Myocyte (in vitro differentiated cells): ENCODE measurements at places on chromosomes 4 and X.

GRCh38 chr4:36930562-36931111, 313.9 kb upstream of the NWD2 start:
- no peak for DNase-seq

DNA sequence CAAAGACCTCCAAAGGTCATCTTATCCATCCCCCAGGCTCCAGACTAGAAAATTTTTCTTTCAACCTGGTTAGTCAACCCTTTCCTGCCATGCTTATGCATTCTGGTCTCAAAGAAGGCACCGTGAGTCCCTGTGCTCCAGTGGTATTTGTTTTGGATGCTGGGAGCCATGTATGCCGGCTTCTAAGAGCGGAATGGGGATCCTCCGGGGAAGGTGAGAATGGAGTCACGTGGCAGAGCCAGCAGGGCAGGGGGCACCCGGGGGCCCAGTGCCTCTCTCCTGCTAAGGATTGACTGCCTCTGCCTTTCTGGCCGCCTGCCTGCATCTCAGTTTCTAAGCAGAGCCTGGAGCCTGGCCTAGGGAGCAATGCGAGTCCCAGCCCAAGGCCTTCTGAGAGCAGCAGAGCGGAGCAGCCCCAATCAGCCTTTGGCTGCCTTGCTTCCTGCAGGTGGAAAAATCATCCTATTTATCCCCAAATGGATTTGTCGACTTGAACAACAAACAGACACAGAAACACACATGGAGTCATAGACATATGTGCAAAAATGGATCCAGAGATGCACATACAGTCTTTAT, 141.0 kb downstream of the PJA1 start:
- no peak for DNase-seq

GRCh38 chr4:177010418-177010817, 217.7 kb upstream of the VEGFC start:
- DNase-seq: no peak

DNA sequence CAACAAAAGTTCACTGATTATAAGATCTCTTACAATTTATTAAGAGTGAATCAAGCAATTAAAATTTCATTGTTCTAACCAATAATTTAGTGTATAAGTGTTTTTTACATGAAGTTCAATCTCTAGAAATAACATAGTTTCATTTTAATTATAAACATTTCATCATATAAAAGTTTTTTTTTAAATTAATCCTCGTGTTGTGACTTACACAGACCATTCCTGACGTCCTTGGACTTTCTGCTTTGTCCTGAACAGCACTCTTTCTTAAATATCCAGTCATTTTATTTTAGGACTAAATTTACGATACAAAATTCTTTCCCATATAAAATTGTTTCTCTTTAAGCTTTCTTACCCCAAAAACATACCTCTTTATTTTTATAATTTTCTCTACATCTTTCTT, 841.7 kb upstream of the POU3F4 start:
- no peak for DNase-seq

DNA sequence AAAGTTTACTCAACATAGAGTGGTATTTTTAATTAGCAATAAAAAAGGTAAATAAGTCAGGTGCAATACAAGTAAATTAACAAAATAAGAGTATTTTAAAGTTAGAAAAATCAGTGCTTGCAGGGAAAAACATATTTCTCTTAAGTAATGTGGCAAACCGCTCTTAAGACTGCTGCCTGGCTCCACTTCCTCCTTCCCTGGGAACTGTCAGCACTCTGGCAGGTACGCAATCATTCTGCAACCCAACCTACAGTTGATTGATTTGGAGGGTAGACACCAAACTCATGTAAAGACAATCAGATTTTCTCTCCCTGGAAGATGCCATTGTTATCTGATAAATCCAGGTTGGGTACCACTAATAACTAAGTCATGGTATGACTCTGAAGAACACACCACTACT, 63.9 kb downstream of the PPP3CA start:
- DNase-seq: no peak

DNA sequence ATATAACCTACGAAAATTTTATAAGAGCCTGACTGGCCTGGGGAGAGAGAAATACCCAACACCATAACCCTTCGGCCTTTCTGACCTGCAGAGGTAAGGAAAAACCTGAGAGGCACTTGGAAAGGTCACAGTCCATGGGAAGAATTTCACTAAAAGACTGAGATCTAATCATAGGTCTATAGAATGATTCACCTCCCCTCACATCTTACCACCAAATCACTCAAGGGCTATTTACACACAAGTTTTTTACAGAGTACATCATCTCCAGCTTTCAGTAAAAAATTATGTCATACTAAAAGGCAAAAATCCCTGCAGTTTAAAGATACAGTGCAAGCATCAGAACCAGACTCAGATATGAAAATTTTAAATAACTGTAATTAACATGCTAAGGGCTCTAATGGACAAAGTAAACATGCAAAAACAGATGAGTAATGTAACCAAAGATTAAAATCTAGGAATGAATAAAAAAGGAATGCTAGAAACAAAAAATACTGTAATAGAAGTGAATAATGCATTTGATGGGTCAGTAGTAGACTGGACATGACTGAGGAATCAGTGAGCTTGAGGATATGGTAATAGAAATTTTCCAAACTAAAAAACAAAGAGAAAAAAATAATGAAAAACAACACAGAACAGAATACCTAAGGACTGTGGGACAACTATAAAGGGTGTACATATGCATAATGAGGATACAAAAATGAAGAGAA, 32.1 kb upstream of the SLC16A2 start:
- no peak for DNase-seq

DNA sequence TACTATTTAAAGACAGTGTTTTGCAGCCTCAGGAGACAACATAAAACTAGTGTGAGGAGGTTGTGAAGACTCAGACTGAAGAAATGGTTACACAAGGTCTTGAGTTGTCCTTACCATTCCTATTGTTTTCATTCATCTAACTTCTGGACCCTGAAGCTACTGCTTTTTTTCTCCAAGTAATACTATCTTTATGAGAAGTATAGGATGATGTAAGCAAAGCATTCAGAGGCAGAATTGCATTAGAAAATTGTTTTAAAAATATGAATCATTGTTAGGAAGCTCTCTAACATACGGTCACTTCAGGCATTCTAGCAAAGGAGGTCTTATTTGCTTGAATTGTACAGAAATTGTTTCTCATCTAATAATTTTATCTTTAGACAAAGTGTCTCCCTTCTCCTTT, 357.8 kb downstream of the TLL1 start:
- DNase-seq: no peak

GRCh38 chrX:71320126-71320525, 18.6 kb downstream of the ITGB1BP2 start:
- DNase-seq: peak; percentile 78

- no peak for DNase-seq
These were observed 13.2 kb upstream of the C1QTNF7 start for GRCh38 chr4:15414551-15415091.

DNA sequence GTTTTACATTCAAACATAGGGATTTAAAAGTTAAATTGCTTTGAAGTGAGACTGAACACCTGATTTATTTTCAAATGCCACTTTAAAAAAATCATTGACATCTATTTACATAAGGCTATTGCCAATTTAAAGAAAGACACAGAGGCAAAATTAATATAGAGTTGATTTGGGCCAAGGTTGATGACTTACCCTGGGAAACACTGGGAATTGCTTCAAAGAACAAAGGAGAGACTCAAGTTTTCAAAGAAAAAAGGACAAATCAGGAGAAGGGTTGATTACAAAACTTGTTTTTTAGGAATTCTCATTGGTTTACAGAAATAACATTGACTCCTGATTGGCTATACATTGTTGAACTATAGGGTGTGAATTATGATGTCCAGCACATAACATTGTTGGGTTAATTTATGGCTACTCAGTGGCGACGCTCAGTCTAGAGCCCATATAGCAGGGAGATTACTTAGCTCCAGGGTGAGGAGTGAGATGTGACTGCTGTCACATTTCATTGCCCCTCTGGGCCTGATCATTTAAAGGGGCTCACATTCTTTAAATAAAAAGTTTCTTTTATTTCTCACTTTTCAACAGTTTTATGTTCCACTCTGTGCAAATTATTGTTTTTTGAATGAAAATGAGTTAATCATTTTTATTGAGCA, 184.6 kb downstream of the SPATA18 start:
- DNase-seq: no peak

DNA sequence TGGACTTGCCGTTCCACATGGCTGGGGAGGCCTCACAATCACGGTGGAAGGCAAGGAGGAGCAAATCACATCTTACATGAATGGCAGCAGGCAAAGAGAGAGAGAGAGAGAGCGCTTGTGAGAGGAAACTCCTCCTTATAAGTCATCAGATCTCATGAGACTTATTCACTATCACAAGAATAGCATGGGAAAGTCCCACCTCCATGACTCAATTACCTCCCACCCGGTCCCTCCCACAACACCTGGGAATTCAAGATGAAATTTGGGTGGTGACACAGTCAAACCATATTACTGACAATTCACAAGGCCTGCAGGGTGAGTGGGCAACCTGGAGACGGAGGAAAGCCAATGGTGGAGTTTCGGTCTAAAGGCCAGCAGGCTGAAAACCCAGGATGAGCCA, 394.3 kb upstream of the TRAM1L1 start:
- no peak for DNase-seq

GRCh38 chr4:176187624-176188023, 7.8 kb downstream of the SPATA4 start:
- peak; percentile 38 for DNase-seq

GRCh38 chr4:16530688-16531635, 304.7 kb upstream of the TAPT1 start:
- DNase-seq: no peak

DNA sequence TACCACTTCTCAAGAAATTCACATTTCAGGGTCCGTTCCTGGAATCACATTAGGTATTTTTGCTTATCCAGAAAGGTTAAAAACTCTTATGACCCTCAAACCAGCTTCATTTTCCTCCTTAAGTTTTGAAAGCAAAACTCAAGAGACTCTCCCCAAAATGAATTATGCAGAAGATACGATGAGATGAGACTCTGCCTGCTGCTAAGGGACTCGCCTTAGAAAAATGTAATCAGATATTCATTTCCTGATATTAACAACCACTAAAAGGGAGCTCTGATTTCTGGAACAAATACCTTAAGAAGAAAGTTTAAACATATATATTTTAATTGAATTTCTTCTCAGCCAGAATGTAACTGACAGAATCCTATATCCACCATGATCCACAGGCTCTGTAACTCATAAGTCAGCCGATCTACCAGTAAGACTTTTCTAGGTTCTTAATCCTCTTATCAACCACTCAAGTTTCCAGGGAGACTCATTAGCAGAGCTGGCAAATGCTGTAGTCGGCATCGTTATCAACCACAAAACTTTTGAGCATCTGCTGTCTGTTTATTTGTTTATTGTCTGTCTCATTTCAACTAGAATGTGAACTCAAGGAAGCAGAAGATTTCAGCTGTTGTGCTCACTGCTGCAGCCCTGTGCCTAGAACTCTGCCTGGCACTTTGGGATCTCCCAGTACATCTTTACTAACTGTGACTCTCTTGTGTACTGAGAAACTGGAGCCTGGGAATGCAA, 112.5 kb downstream of the LDB2 start:
- DNase-seq: no peak

DNA sequence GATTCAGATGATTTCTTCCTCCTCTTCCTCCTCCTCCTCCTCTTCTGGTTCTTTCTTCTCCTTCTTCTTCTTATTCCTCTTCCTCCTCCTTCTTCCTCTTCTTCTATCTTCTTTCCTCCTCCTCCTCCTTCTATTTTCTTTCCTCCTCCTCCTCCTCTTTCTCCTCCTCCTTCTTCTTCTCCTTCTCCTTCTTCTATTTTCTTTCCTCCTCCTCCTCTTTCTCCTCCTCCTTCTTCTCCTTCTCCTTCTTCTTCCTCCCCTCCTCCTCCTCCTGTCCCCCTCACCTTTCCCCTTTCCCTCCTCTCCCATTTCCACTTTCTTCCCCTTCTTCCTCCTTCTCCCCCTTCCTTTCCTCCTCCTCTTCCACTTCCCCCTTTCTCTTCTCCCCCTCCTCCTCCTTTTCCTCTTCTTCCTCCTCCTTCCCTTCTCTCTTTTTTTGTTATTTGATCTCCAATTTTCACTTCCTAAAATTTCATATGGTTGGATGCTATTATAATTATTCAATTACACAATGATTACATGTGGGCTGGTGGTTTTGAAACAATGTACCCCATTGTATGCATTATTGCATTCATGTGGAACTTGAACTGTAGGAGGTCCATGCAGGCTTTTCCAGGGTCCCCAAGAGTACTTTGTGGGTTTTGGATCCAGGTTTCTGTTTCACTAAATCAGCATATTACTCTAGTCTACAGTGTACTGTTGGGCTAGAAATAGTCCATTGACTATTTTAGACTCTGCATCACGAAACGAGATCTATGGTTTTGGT, 68.1 kb downstream of the SORBS2 start:
- no peak for DNase-seq

DNA sequence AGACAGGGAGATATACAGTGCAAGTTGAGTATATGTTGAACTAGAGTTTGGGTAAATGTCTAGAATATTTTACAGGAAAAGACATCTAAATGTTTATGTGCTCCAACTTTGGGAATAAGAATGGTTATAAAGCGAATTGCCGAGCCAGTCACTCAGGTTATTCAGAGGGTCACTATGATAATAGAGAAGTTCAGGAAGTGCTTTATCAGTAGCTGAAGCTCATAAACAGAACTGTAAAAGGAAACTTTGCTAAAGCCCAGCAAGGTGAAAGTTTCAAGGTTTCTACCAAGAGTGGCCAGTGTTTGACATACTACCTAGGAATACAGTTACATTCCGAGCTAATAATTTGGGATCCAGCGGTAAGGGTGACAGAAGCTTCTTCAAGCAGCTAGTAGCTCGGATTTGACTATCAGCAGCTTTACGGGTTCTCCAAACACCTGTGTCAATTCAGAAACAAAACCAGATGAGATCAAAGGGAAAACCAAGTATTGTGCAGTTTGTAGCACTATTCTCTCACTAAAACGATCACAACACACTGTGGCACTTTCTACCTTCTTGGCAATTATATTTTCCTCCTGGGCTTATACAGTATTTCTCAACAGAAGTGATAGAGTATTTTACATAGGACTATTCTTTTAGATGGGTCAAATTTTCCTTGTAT, 17.2 kb upstream of the BCLAF3 start:
- DNase-seq: no peak

GRCh38 chrX:119094819-119095218, 22.0 kb downstream of the CT47C1 start:
- no peak for DNase-seq

DNA sequence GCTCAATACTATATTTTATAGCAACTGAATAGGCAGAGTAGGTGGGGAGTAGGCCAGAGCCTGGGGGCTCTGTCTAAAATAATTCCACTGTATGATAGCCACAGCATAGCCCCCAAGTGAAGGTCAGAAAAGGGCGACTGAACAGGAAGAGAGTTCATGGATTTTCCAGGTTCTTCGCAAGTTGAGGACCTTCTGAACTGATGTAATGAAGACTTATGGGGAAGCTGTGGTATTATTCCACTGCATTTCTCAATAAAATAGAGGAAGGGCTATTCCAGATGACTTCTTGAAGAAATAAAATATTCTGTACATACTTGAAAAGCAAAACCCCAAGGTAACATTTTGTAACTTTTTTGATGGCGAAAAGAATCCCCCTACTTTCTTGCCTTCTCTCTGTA, 231.4 kb upstream of the GPC4 start:
- DNase-seq: no peak

- DNase-seq: no peak
These were observed 9.7 kb downstream of the SOD3 start for GRCh38 chr4:24805067-24805466.

- no peak for DNase-seq
These were observed 62.0 kb downstream of the HTT start for GRCh38 chr4:3136454-3136853.

- no peak for DNase-seq
These were observed 18.5 kb upstream of the KDR start for GRCh38 chr4:55143858-55144257.

GRCh38 chr4:1209821-1210220, 37.4 kb upstream of the SPON2 start:
- peak; percentile 83 for DNase-seq
